ENCODE measurements at places on chromosomes 6 and 20. TPM values are rescaled to one million over a fixed set of nuclear protein-coding genes. Genes with fewer than 3 reads are reported as not detected.

DNA sequence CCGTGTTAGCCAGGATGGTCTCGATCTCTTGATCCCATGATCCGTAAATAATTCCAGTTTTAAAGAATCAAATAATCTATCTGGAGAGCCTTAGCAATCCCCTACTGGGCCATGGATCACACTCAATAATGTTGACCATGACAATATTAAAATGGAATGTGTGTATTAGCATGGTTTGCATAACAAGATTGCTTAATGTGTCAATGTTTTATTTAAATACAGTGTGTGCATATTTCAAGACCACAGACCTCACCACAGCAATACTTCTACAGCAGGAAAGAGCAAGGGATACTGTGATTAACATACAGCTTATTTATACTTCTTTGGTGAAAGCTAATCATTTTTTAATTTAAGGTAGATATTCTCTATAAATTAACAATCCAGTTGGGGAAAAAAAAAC is 470.4 kb downstream of the TFAP2B start:
- DNase-seq = no peak
- H3K27ac ChIP-seq = no peak overlapping the region
- no peaks in the 10 kb centered on the region for H3K4me1 ChIP-seq
- H3K27me3 ChIP-seq = no peaks in the 10 kb centered on the region
- no peak overlapping the region for H3K4me3 ChIP-seq

GRCh38 chr20:47252879-47253307 is 103.6 kb downstream of the ZMYND8 start:
- no peak for DNase-seq
- no peak overlapping the region for H3K4me3 ChIP-seq
- no peaks in the 10 kb centered on the region for H3K4me1 ChIP-seq

- peaks cover 66% of the 10 kb centered on the region for H3K27me3 ChIP-seq
- no peak overlapping the region for H3K27ac ChIP-seq
- DNase-seq = no peak
These were observed 11.2 kb downstream of the TRIM40 start for GRCh38 chr6:30147096-30147495.

NMBR gene
- 0.22 TPM for total RNA-seq

SIM1 gene
- total RNA-seq = 6.3 TPM

TSBP1 gene
- not detected for total RNA-seq

HFE gene
- total RNA-seq = 2.6 TPM

GRCh38 chr20:47810116-47810677 is 24.9 kb upstream of the SULF2 start:
- no peak for DNase-seq
- H3K27me3 ChIP-seq = peaks cover 22% of the 10 kb centered on the region
- H3K27ac ChIP-seq = peak overlapping the region; percentile 72
- H3K36me3 ChIP-seq = no peaks in the 10 kb centered on the region
- H3K4me1 ChIP-seq = peaks cover 4% of the 10 kb centered on the region
- no peak overlapping the region for H3K4me3 ChIP-seq

CRISP3 gene
- total RNA-seq = 120 TPM

GRCh38 chr6:65692109-65692508 is 14.9 kb downstream of the EYS start:
- no peaks in the 10 kb centered on the region for H3K36me3 ChIP-seq
- no peaks in the 10 kb centered on the region for H3K4me1 ChIP-seq
- no peak for DNase-seq
- H3K4me3 ChIP-seq = no peak overlapping the region
- no peaks in the 10 kb centered on the region for H3K27me3 ChIP-seq
- no peak overlapping the region for H3K27ac ChIP-seq

DNA sequence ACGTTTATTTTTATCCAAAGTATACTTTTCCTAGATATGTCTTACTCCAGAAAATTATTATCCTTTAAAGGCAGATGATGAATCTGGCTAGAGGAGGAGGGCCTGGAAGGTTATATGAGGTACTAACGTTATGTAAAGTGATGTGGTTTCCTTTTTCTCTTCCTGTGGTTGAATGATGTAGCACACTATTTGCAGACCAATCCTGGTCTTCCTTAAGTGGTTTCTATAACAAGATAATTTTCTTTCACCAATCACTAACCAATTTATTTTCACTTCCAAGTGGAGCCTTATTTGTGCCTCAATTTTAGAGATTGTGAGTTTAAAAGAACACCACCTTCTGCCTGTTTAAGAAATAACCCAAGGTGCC is 154.6 kb upstream of the SOX4 start:
- DNase-seq = no peak
- H3K4me3 ChIP-seq = no peak overlapping the region
- no peaks in the 10 kb centered on the region for H3K27me3 ChIP-seq

GRCh38 chr6:145819994-145820393 is 5.4 kb upstream of the FBXO30 start:
- no peak overlapping the region for H3K27ac ChIP-seq
- H3K27me3 ChIP-seq = no peaks in the 10 kb centered on the region
- no peaks in the 10 kb centered on the region for H3K36me3 ChIP-seq
- H3K4me3 ChIP-seq = no peak overlapping the region

DNA sequence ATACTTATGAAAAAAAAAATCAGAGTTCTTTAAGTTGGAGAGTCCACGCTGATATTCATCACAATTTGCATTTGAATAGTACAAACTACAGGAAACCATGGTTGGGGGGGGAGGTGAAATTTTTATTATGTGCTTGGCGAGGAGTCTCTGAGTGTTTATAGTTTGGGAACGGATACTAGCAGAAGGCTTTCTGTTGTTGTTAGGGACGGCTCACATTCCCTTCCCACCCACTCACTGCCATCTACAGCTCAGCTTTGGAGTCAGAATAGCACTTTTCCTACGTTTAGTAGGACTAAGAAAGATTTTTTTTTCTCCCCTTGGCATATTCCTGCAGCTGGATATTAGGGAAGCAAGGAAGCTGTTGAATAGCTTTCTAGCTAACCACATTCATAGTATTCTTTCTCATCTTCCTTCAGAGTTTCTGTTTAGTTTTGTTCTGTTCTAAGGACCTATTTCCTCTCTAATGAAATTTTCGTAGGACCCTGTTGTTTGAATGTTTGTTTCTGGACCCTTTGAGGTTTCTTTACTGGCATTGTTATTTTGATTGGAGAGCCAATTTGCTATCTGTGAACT is 235.1 kb upstream of the ZNF217 start:
- peaks cover 30% of the 10 kb centered on the region for H3K4me1 ChIP-seq
- H3K36me3 ChIP-seq = no peaks in the 10 kb centered on the region
- no peaks in the 10 kb centered on the region for H3K27me3 ChIP-seq
- peak overlapping the region; percentile 51 for H3K4me3 ChIP-seq
- peak overlapping the region; percentile 92 for H3K27ac ChIP-seq
- DNase-seq = no peak

GRCh38 chr20:50592282-50593004 is 82.3 kb downstream of the PTPN1 start:
- H3K36me3 ChIP-seq = peaks cover 6% of the 10 kb centered on the region
- H3K4me1 ChIP-seq = peaks cover 4% of the 10 kb centered on the region
- H3K27ac ChIP-seq = no peak overlapping the region
- H3K27me3 ChIP-seq = no peaks in the 10 kb centered on the region

DNA sequence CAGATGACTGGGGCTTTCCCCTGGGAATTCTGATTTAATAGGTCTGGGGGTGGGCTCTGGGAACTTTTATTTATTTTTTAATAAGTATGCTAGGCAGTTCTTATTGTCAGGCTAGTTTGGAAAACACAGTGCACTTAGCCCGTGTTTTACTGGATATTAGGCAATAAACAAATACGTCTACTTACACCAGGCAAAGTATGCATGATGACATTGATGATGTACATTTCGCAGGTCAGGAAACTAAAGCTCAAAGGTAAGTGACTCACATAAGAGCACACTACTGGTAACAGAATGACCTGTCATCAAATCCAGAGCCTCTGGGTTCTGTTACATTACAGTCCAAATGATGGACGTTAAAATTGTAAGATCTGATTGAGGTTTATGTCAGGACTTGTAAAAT is 144.4 kb upstream of the EXOC2 start:
- H3K36me3 ChIP-seq = no peaks in the 10 kb centered on the region
- DNase-seq = no peak
- peaks cover 7% of the 10 kb centered on the region for H3K27me3 ChIP-seq
- H3K4me3 ChIP-seq = no peak overlapping the region
- H3K27ac ChIP-seq = no peak overlapping the region
- no peaks in the 10 kb centered on the region for H3K4me1 ChIP-seq

- H3K4me3 ChIP-seq = no peak overlapping the region
- H3K27me3 ChIP-seq = peaks cover 46% of the 10 kb centered on the region
- no peaks in the 10 kb centered on the region for H3K36me3 ChIP-seq
- no peak for DNase-seq
These were observed 75.1 kb upstream of the BHLHE23 start for GRCh38 chr20:63081831-63082230.

ETV7 gene
- 1.7 TPM for total RNA-seq

DNA sequence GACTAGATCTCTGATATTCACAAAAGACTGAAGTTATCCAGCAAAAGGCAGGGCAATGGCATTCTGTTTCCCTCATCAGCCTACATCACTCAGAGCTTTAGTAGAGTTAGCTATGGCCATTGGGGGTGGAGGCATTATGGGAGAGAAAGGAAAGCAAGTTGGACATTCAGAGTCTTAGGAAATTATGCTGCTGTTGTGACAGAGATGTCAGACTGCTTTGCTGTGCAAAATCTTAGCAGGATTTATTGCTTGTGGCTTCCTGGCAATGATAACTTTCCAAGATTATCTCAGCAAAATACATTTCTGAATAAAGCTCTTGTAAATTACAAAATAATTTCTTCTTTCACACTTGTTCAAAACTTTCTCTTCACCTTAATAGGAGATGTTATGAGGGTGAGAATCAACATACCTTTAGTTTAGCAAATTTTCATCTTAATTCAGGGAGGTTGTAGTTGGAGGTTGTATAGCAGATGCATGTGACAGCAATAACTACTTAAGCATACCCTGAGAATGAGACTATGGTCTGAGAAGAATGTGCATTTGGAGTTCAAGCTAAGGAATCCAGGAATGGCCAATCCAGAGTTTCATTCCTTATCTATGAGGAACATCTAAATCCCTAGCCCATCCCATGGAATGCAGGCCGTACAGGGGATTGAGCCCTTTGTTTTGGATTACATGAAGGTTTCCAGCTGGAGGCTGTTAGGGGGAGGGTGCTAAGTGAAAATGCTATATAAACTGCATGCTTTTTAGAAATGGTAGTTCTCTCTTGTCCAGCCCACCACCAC is 179.8 kb downstream of the HAO1 start:
- H3K36me3 ChIP-seq = no peaks in the 10 kb centered on the region
- no peak overlapping the region for H3K4me3 ChIP-seq
- H3K27me3 ChIP-seq = no peaks in the 10 kb centered on the region
- H3K27ac ChIP-seq = no peak overlapping the region
- no peak for DNase-seq

SSR1 gene
- total RNA-seq = 124 TPM

DNA sequence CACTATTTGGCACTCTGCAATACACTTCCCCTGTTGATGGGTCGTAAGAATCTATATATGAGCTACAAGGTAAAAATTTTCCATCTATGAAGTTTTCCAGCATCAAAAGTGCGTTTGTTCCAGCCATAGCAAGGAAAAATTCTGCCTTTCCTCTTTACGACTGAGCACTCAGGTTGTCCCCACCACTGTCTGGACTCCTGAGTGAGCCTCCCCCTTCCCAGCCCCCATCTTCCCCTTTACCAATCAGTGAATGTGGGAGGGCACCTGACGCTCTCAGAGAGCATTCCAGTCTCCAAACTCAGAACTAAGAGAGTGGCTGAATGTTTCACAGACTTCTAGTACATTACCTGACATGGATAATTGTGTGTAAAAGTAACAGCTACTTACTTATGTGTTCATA is at the start of gene ALDH8A1:
Gene ALDH8A1, minus strand, starts transcription at position 175 of the 400 bp plus-strand sequence. Its CDS starts 48 bp downstream, at position 127.
- H3K4me3 ChIP-seq = no peak within 1 kb of the TSS
- H3K27ac ChIP-seq = no peak within 1 kb of the TSS
- no peak for DNase-seq
- no peaks in the 10 kb centered on the region for H3K4me1 ChIP-seq
- H3K36me3 ChIP-seq = no peaks in the 10 kb centered on the region
- no peaks in the 10 kb centered on the region for H3K27me3 ChIP-seq

Measured in type B pancreatic cell (in vitro differentiated cells).